ENCODE measurements at places on chromosomes 7 and 10.

DNA sequence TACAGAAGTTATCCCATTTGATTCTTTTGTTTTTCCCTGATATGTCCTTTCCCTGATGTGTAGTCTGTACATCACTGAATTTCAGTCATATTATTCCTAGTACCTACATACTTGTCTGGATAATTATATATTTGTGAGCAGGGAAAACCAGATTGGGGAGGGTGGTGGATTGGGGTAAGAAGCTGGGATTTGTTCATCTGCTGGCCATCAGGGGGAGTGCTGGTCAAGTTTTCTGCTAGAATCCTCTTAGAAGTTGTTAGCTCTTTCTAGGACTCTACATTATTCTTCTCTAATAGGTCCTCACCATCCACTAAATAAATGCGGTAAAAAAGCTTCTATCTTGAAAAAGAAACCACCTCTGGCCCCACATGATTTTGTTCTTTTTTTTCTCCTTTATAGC, 232.7 kb upstream of the TAC1 start:
- DNase-seq, result peak; percentile 47

- DNase-seq, result no peak
These were observed 126.7 kb downstream of the INHBA start for GRCh38 chr7:41576166-41576565.

DNA sequence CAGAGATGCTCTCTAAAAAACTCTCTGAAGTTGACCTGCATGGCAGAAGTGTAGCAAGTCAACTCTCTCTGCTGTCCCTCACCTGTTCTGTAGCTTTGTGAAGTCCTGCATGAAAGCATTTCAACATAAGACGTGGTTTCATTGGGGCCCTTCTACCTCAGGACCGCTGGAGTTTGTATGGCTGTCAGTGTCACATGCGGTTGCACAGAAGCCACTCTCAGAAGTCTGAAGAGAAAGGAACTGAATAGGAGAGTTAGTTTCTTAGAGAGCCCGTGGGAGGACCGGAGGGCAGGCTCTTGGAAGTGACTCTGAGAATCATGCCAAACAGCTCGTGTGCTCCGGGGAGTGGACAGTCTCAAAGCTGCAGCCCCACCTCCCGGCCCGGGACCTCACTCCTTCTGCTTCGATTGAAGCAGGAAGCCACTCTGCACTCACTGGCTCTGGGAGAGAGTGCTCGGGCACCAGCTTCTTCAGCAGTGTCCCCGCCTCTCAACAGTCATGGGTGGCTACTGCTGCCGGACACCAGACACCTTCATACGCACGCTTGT, 486.7 kb downstream of the SDK1 start:
- no peak for DNase-seq

DNA sequence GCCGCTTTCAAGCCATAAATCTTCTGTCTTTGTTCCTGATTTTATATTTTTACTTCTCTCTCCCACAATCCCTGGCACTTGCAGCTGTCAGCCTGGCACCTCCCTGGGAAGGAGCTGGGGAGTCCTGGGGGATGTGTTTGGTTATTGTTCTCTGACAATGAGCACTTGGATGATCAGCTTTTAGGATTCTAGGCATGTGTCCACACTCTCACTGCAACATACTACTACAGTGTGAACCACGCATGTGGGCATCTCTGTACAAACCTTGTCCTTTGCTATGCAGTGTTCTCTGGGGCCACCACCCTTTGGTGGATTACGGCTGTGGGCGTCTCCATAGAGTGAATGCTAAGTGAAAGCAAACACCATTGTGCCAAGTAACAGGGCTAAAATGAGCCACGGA, 168.4 kb upstream of the KMT2E start:
- no peak for DNase-seq

DNA sequence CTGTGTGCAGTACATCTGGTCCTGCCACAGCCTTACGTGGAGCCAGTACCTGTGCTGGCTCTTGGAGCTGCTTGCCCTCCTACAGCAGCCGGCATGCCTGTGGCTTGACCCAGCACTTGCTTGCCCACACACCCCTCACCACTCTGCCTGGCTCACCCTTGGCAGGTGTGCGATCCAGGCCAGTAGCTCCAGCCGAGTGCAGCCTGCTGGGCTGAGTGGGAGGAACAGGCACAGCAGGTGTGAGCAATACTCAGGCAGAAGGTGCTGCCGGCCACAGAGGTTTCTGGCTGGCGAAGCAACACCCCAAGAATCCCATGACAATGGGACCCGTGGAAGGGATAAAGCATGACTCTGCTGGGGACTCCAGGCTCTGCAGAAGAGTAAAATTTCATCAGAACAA, 173.5 kb upstream of the ADCY1 start:
- no peak for DNase-seq

Measured in eye (tissue), 1 donor.